ENCODE measurements at places on chromosomes 3 and 15. TPM values are rescaled to one million over a fixed set of nuclear protein-coding genes. Genes with fewer than 3 reads are reported as not detected.

The GPR149 gene
- total RNA-seq = not detected

DNA sequence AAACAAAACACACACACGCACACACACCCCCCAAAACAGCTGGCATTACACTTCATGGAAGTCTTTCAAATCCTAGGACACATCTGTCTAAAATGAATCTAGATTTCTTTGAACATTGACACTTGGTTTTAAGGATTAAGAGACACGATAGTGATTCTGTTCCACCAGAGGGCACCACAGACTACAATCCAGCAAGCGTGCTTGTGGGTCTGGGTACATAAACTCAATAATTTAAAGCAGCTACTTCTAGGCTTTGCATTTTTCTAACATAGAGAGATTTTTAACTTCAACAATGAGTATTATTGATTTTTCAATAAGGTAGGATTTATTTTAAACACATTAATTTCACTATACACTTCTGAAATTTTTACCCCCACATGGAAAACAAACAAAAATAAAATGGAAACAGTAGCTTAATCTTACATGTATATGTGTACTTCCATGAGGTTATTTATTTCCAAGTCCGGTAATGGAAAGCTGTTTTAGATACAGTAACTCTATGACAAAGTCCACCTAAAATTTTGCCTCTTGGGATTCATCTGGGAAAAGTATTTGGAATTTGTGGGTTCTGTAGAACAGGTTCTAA is 564.0 kb upstream of the TGFBR2 start:
- peak; percentile 23 for DNase-seq

DNA sequence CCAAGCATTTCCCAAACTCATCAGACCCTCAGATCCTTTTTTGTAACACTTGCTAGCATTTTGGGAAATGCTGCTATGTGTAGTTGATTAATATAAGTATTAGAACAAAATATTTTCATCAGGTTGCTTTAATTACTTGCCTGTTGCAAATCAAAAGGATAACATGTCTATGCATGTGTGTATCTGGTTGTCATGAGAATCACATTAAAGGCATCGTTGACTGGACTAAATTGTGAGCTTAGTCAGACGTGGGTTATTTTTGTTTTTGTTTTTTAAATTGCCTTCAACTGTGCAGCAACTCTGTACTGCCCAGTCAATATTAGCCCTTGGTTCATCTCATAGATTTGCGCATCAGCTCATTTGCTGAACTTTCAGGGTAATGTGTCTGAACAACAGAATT is 81.6 kb downstream of the SLMAP start:
- DNase-seq = no peak

The ITIH3 gene
- 3.1 TPM for total RNA-seq

The PTPRG gene
- 25.9 TPM for total RNA-seq

- no peak for DNase-seq
Measured at GRCh38 chr3:177513815-177514610, 316.7 kb upstream of the TBL1XR1 start.

DNA sequence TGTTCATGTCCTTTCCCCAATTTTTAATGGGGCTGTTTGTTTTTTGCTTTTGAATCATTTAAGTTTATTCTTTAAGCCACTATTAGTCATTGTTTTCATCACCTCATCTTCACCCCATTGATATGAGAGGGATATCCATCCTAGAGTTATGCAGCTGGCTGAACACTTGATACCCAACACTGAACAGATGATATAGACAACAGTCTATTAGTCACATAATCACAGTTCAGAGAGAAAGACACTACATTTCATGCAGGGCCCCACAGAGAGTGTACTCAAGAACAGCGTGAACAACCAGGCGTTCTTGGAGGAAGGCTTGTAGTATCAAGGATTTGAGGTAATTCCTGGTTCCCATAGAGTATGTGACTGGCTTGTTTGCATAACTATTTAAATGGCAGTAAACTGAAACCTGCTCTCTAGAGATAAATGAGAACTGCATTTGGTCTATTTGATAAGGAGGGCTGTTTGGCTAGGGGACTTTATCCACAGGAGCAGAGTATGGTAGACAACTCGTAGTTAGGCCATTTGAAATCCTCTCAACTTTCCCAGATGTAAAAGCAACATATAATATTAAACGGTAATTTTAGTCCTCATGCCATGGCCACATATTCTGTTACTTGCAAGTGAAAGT is 618.7 kb downstream of the SI start:
- DNase-seq = no peak

The SCN11A gene
- not detected for total RNA-seq

GRCh38 chr3:139522421-139522820 is 17.1 kb downstream of the RBP1 start:
- DNase-seq = no peak
